ENCODE measurements at places on chromosomes 1 and 21.

GRCh38 chr1:59487335-59488031 lies 190.6 kb downstream of the FGGY start:
- no peak for DNase-seq

GRCh38 chr1:46623743-46624644 lies 7.4 kb upstream of the MOB3C start:
- DNase-seq, result no peak

GRCh38 chr1:160745551-160745950 lies 6.5 kb downstream of the SLAMF7 start:
- DNase-seq, result no peak

GRCh38 chr1:159664247-159664646 lies 50.1 kb downstream of the CRP start:
- no peak for DNase-seq

DNA sequence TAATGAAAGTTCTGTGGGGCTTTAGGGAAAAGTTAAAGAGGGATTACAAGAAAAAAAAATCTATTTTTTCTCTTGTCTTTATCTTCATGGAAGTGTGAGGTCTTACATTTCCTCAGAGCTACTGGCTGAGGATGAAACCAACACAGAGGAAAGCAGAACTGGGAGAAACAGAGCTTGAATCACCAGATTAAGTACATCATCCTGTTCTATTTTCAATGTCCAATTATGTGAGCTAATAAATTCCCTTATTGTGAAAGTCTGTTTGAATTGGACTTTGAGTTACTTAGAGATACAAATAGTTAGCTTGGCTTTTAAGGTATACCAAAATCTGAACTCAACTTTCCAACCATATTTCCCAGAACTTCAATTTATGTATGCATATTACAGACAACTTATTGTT lies 69.2 kb downstream of the LPGAT1 start:
- no peak for DNase-seq

All from iPS DF 6.9 (cell line).